ENCODE measurements at places on chromosomes 1 and 21.
A peak's percentile ranks its signal among the peaks of the same experiment; 100 is the strongest.

DNA sequence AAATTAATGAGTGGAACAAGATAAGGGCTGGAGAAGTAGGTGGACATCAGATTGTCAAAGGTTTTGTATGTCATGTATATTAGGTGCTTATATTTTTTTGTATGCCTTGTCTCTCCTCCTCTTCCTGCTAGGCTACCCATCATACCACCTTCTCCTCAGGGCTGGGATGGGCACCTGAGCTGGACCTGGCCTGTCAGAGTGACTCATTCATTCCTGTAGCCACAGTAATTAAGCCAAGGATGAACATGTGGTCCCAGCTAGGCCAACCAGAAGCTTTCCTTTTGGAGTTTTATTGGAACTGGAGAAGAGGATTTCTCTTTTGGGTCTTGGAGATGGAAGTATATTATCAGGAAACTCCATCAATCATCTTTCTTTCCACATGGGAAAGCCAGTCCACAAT is 21.2 kb downstream of the PTGS2 start:
- no peak for DNase-seq

DNA sequence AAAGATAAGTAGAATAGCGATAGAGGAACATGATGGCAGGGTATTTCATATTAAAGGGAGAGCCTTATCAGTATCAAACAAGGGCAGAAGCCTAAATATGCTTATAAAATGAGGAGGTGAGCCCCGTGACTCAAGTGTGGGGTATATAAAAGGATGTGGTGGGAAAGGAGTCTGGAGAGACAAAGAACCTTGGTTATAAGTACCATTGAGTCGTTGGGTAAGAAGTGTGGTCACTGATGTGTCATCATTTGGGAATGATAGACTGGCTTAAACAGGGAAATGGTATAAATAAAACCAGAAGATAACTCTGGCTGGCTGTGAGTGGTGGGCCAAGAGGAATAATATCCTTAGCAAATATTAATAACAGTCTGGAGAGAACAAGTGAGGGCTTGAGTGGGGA is 10.9 kb upstream of the CD5L start:
- DNase-seq: no peak

- no peak for DNase-seq
Measured at GRCh38 chr1:60935599-60936110, 146.7 kb upstream of the NFIA start.

DNA sequence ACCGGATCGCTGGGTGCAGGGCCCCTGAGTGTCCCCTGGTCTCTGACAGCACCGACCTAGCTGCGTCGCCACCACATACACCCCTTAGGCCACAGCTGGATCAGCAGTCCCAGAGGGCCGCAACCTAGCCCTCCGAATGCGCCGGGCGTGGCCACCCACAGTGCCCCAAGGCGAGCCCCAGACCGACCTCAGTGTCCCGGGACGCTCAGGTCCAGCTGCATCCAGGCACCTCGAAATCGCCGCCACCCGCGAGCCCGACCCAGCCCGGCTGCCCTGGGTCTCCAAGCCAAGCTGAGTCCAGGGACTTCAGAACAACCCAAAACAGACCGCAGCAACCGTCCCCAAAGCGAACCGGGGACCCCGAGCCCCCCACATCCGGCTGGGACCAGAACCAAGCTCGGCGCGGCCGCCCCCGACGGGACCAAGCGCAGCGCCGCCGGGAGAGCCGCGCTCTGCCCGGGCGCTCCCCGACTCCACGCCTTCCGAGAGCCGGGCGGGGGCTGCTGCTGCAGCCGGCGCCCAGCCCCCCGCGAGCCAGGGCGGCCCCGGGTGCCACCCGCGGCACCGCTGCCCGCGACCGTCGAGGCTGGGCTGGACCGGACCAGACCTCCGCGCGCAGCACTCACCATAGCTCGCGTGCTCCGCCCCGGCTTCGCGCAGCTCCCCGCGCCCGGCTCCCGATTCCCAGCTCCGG is 54.6 kb upstream of the ECE1 start:
- DNase-seq: peak; percentile 40

GRCh38 chr1:22158654-22159053 is 15.8 kb upstream of the WNT4 start:
- DNase-seq: no peak

DNA sequence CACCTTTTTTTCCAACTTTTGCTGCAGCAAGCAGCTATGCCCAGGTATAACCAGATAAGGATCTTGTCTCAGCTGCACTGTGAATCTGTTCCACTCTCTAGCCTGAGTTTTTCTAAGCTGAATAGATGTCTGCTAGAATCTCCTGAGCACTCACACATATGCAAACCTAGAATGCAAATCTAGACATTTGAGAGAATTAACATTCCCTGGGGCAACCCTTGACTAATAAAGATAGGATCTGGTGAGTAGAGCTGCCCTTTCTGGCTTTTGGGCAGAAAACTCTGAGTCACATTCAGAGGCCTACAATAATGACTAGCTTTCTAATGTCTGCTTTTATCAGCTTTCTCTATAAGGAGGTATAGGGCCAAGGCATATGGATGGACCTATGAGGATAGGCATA is 61.4 kb upstream of the BARHL2 start:
- no peak for DNase-seq

GRCh38 chr1:236515443-236515958 is 8.3 kb upstream of the LGALS8 start:
- no peak for DNase-seq

DNA sequence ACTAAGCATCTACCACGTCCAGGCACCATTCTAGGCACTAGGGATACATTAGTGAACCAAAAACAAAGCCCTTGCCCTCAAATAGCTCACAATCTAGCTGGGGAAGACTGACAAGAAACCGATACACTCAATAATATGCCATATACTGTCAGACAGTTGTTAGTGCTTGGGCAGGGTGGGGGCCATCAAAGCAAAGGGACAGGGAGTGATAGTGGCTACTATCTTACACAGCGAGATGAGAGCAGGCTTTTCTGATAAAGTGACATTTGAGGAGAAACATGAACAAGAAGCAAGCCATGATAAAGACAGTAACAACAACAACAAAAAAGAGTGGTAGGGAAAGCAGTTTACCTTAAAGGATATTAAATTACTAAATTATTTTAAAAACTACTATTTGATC is 41.1 kb downstream of the ERO1B start:
- no peak for DNase-seq

DNA sequence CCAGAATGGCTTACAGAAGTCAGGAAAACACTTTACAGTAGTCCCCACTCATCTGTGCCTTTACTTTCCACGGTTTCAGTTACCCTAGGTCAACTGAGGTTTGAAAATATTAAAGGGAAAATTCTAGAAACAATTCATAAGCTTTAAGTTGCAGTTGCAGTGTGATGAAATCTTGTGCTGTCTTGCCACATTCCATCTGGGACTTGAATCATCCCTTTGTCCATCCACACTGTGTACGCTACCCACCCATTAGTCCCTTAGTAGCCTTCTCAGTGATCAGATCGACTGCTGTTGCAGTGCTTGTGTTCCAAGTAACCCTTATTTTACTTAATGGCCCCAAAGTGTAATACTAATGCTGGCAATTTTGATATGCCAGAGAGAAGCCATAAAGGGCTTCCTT is 30.5 kb downstream of the ZCCHC17 start:
- DNase-seq: no peak

DNA sequence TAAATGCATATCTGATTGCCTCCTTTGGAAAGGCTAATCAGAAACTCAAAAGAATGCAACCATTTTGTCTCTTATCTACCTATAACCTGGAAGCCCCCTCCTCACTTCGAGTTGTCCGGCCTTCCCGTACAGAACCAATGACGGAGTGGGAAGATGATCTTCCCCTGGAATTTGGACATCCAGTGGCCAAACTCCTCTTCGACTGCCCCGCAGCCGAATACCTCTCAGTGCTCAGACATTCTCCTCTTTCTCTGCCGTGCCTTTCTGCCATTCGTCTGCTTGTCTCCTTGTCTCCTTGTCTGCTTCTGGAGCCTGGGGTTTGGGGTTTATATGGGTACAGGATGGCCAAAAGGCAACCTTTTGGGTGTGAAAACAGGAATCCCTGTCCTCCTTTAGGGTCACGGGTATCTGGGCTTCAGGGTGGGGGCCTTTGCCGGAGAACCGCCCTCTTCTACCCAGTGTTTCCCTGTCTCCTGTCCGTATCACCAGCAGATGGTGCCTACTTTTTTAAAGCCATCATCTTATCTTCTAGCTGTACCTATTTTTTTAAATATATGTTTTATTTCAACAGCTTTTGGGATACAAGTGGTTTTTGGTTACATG is 35.9 kb upstream of the RAB4A start:
- no peak for DNase-seq

GRCh38 chr1:84995484-84996334 is 1.2 kb downstream of the MCOLN2 start:
- DNase-seq: no peak

- no peak for DNase-seq
Measured at GRCh38 chr1:159930216-159930615, 4.9 kb upstream of the TAGLN2 start.

DNA sequence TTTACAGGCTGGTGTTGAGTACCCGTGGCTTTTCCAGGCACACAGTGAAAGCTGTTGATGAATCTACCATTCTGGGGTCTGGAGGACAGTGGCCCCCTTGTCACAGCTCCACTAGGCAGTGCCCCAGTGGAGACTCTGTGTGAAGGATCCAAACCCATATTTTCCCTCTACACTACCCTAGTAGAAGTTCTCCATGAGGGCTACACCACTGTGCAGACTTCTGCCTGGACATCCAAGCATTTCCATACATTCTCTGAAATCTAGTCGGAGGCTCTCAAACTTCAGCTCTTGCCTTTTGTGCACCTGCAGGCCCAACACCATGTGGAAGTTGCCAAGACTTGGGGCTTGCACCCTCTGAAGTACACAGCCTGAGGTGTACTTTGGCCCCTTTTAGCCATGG is 227.8 kb downstream of the BACH1 start:
- DNase-seq: no peak

DNA sequence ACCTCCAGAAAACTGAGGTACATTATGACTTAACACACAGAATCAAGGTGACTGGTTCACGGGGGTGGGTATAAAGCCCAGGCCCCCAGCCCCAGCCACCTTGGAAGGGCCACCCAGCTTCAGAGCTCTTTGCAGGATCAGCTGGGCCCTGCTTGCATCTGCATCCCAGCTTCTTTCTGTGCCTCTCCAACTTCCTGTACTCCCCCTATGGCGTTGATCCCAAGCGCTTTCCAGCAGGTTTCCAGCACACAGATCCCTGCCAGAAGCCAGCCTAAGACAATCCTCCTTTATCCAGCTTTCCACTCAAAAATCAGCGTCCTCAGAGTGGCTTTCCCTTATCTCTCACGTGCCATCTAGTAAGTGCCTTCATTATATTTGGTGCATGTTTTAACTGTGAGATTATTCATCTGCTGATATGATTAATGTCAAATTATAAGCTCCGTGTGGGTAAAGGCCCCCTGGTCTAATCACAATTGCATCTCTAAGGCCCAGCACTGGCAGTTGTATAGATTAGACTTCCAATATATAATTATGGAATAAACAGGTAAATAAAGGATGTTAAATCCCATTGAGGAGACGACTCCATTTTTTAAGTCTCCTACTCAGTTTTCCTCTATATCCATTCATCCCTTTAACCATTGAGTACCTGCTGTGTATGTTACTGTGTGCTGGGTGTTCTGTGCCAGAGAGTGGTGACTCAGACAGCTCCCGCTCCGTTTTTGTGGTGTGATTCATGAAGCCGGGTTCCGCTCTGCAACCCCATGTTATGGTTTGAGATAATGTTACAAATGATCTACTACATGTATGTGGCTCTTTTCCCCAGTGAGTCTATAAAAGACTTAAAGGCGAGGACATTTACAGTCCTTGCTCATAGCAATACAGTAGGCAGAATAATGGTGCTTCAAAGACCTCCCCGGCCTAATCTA is 387.6 kb downstream of the PCP4 start:
- no peak for DNase-seq

- no peak for DNase-seq
Measured at GRCh38 chr1:67785847-67786753, 47.2 kb downstream of the GNG12 start.

DNA sequence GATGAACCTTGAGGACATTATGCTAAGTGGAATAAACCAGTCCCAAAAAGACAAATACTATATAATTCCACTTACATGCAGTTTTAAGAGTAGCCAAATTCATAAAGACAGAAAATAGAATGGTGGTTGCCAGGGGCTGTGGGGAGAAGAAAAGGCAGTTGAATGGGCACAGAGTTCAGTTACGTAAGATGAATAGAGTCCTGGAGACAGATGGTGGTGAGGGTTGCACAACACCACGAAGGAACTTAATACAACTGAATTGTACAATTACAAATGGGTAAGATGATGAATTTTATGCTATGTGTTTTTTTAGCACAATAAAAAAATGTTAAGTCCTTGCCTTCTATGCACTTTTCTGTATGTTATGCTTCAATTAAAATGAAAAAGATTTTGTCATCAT is 66.6 kb downstream of the CD34 start:
- no peak for DNase-seq

- DNase-seq: no peak
Measured at GRCh38 chr1:217622042-217622441, 8.8 kb downstream of the GPATCH2 start.

GRCh38 chr21:42983103-42983502 is 8.7 kb downstream of the PKNOX1 start:
- DNase-seq: no peak

DNA sequence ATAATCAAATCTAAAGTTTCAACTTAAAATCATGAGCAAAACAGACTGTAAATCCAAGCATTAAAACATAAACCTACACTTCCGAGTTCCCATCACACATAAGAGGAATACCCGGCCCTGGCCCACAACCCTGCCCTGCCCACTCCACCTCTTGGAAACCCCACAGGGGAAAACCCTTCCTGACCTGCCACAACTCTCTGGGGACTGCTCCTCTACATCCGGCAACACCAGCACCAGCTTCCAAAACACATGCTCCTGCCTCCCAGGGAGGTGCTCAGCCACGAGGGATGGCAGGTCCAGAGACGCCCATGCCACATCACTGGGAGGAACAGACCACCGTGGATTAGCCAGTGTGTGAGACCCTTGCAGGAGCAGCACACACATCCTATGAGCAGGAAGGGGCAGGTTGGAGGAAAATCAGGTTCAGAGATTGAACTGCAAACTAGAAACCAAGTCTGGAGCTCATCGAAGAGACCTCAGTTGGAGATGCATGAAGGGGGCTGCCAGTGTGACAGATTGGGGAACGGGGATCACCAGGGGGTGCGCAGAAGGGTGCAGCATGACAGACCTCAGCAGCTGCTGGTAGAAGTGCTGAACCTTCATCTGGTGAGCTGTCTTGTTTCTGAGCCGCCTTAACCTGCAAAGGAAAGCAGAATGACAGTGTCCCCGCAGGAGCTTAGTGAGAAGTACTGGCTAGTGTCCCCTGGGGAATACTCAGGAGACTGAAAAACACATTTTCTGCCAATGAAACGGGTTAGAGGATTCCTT is 25.8 kb upstream of the LSS start:
- DNase-seq: no peak

- no peak for DNase-seq
Measured at GRCh38 chr1:61067446-61068019, 14.8 kb upstream of the NFIA start.

GRCh38 chr1:3075666-3076362 is 6.8 kb downstream of the PRDM16 start:
- DNase-seq: no peak

DNA sequence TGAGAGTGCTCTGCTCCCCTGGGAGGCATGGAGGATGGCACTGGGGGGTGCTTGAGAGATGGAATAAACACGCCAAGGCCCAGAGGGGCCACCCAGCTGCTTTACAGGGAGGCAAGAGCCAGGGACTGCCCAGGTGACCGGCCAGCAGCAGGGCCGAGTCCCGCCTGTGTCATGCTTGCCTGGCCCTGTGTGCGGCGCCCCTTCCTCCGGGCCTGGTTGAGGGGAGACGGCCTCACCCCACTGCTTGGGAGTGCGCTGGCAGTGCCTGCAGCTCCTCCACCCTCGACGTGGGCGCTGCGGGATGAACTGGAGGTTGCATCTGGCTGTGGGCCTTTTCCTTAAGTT is 33.1 kb upstream of the COL6A2 start:
- no peak for DNase-seq

All from AG20443 (cell line).